ENCODE measurements at places on chromosomes 16 and 17.

GRCh38 chr16:10501016-10501607 lies 79.3 kb downstream of the EMP2 start:
- no peak for DNase-seq

- no peak for DNase-seq
These were observed 11.5 kb downstream of the ATP2C2 start for GRCh38 chr16:84379709-84380362.

DNA sequence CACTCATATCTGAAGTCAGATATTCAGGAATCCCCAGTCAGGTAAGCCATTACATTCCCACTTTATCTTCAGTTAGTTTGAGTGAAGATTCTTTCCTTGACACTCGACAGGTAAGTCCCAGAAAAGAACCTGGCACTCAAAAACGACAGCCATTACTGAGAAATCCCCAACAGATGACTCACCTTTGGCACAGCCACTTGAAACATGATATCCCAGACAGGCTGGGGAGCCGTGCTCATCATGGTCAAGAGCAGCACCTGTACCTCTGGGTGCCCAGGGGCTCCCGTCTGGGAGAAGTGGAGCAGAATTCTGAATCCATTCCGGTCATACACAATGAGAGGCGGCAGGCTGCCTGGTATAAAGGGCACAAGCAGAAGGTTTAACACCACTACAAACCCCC lies 16.8 kb upstream of the COG7 start:
- no peak for DNase-seq

DNA sequence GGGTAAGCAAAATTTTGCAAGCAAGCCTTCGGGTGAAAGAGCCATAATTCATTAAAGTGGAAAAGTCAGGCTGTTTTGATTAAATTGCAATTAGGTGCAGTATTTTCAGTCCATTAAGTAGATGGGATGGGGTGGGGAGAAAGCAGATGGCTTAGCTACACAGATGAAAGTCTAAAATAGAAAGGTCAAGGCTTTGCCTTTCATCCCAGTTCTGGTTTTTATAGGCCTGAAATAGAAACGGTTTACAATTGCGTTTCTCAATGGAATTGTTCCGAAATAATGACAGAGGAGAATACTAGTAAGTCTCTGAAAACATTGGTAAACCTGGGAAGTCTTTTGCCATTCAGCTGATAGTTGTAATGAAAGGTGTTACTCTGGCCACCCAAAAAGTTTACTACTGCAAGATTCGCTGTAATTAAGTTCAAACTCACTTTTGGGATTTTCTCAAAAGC lies 1.5 kb downstream of the PPM1E start:
- no peak for DNase-seq

DNA sequence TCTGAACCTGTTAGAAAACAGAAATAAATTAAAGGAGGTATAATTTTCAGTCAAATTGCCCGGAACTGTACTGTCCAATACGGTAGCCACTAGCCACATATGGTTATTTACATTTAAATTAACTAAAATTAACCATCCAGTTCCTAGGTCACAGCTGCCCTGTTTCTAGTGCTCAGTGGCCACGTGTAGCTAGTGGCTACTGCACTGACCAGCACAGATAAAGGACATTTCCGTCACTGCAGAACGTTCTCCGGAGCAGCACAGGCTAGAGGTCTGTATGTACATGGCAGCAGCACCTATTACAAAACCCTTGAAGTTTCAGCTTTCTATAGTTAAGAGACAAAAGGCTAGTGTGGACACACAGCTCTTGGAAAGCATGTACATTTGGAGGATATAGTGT lies 33.7 kb downstream of the CPSF4L start:
- DNase-seq, result no peak

DNA sequence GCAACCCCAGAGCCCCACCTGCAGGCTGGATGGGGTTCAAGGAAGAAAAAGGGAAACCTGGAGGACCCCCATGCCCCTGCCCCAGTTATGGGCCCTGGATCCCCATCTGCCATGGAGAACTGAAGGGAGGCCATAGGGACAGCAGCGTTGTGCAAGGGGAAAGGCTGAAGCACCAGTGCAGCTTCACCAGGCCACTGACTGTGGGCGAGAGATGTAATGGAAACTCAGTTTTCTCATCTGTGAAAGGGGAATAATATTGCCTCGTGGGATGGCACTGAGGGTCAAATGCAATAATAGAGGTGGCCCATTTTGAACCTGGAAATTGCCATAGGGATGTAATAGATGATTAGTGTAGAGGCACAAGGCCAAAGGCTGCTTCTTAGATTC lies 9.9 kb upstream of the TSPOAP1 start:
- no peak for DNase-seq

DNA sequence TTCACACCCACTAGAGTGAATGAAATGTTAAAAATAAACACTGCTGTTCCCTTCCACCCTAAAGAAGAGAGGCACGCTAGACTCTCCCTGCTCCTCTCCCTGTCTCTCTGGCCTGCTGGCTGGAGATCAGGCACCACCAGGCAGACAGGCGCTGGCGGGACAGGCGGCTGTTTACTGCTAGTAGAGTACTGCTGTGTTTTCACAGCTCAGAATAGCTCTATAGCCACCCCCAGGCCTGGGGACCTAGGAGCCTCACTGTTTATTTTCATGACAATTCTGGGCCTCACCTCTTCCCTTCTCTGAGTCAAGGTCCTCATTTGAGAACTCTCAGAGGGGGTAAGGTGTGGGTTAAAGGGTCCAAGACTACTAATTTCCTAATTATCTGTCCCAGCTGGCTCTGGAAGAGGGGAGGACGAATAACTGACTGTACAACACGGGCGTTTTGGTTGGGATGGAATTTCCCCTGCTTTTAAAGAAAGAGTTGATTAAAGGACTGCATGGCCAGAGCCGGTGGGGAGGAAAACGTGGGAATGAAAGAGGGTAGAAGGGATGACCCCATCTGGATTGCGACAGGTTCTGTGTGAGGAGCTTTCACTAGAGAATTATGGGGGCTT lies 9.0 kb upstream of the G6PC1 start:
- peak; percentile 60 for DNase-seq

- no peak for DNase-seq
These were observed 386.2 kb downstream of the SNX29 start for GRCh38 chr16:12362482-12363458.

DNA sequence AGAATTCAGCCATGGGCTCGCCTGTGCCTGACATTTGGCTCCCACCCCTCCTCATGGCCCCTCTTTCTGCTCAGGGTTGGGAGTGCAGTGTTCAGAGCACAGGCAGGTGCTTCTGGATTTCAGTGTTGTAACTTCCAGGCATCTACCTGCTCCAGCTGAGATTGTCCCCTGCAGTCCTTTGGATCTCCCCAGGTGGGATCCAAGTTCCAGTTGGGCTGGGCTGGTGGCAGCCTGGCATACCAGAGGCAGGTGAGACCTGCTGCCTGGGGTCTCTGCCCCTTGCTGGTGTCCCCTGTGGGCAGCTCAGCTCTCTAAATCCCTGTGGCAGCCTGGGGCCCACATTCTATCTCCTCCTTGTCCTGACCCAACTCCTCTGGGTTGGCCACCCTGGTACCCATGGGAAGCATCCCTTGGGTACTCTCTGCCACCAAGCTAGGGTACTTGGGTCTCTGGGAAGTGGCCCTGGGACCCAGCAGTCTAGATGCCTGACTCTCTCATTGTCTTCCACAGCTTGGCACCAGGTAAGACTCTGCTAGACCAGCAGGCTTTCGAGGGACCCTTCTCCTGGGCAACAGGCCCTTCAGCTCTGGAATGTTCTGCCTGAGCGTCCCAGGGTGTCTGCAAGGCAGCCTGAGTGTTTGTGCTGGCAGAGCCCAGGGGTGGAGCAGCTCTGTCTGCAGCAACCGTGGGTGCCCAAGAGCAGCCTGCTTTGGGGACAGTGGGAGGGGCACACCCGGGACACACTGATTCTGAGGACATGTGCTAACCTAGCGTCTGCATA lies 42.5 kb downstream of the DNAH17 start:
- DNase-seq, result no peak

- DNase-seq, result no peak
These were observed 1.1 kb upstream of the CAPN15 start for GRCh38 chr16:526181-527014.

DNA sequence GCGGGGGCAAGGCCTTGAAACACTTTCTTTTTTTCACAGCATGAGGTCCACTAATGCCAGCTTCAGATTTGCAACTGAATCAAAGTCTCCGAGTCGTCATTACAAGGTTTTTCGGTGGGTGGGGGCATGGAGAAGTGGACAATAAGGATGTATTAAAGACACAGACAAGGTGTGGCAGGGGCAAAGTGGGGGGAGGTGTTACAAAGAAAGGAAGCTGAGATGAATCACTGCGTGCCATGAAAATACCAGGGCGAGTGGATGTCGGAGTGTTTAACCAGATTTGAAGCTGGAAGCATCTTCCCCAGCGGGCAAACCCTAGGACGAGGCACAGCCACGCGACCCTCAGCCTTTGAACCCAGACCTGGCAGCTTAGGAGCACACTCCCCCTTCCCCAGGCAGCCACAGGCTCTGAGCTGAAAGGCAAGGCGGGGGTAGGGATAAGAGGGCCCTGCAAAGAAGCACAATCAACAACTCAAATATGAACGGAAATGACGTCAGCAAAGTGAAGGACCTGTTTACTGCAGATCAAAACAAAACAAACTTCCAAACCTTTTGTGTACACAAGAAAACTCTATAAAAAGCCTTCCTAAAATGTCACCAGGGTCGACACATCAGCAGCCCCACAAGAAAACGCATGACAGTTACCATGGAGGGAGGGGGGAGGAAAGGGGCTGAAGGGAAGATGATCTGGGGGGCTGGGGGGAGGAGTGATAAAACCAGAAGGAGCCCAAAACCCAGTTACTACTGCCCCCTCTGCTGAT lies 5.6 kb upstream of the ZFHX3 start:
- no peak for DNase-seq

- DNase-seq, result no peak
These were observed 9.1 kb upstream of the CRISPLD2 start for GRCh38 chr16:84810518-84811273.

DNA sequence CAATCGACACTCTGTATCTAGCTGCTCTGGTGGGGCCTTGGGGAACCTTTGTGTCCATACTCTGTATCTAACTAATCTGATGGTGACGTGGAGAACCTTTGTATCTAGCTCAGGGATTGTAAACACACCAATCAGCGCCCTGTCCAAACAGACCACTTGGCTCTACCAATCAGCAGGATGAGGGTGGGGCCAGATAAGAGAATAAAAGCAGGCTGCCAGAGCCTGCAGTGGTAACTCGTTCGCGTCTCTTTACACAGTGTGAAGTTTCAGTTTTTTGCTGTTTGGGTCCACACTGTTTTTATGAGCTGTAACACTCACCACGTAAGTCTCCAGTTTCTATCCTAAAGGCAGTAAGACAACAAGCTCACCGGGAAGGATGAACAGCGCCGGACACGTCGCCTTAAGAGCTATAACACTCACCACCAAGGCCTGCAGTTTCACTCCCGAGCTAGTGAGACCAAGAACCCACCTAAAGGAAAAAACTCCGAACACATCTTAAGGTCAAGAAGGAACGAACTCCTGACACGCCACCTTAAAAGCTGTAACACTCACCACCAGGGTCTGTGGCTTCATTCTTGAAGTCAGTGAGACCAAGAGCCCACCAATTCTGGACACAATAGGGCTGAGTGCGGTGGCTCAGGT lies 64.6 kb downstream of the KPNA2 start:
- DNase-seq, result no peak

- no peak for DNase-seq
These were observed 471 bp downstream of the PARD6A start for GRCh38 chr16:67661101-67661761.

DNA sequence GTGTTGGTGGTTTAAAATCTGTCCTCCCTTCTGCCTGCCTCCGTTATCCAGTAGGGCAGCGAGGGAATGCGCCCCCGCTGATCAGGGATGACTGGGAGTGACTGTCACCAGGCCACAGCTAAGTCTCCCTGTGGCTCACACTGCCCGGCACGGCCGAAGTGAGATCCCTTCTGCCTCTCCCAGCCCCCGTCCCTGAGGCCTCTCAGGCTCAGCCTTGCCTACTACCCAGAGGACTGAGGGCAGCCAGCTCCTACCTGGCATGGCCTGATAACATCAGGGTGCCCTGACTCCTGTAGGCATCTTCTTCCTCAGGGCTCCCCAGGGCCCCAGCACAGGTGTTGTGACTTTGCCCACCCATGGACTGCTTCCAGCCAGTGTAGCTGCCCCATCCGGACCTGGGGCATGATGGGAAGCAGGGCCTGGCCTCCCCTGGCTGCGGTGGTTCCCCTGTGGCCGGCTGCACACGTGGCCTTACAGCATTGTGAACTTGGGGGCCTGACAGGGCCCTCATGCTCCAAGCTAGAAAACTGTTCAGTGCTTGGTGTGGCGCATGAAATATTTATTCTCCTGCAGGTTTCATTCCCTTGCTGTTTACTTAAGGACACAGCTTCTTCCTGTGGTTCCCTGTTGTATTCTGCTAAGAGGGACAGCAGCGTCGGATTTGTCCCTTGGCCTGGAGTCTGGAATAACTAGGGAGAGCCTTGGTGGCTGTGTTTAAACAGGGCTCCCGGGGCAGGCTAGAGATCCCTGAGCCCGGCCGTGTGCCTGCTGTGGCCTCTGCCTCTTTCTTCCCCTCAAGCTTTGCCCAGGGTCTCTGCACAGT lies 30.0 kb downstream of the GINS2 start:
- no peak for DNase-seq

DNA sequence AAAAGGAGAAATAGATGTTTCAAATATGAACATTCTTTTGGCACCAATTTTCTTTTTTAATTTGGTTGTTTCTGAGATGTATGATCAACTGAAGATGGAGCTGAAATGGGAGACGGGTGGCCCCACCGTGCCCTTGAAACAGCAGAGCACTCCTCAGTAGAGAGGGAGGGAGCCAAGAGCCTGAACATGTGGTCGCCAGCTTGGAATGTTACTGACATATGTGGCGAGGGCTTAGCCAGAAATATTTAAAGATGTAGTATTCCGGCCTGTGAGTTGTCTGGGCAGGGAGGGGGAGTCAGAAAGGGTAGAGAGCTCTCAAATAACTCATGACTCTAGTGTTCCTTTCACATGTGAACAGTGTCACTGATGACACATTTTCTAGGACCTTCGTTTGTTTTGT lies 13.3 kb upstream of the MRC2 start:
- no peak for DNase-seq

GRCh38 chr17:40059729-40060475 lies 2.9 kb upstream of the THRA start:
- DNase-seq, result no peak
